Hepatocyte (in vitro differentiated cells): ENCODE measurements at places on chromosomes 4 and X. TPM values are rescaled to one million over a fixed set of nuclear protein-coding genes. Genes with fewer than 3 reads are reported as not detected.

The AFM gene
- total RNA-seq: 70.0 and 78.4 TPM in 2 replicates

The LARP7 gene
- total RNA-seq: 36.0 and 50.0 TPM in 2 replicates

The AFP gene
- 23,697 and 25,243 TPM in 2 replicates for total RNA-seq

DNA sequence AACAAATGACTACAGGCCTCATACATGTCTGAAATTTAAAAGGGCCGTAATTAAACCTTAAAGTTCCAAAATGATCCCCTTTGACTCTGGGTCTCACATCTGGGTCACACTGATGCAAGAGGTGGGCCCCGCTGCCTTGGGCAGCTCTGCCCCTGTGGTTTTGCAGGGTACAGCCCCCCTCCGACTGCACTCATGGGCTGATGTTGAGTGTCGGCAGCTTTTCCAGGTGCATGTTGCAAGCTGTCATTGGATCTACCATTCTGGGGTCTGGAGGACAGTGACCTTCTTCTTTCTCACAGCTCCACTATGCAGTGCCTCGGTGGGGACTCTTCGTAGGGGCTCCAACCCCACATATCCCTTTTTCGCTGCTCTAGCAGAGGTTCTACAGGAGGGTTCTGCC, 1537.9 kb downstream of the PCDH18 start:
- H3K4me3 ChIP-seq: no peak overlapping the region
- no peak overlapping the region for H3K27ac ChIP-seq
- no peaks in the 10 kb centered on the region for H3K36me3 ChIP-seq
- H3K27me3 ChIP-seq: no peaks in the 10 kb centered on the region
